Heart right ventricle (tissue), 16 donors: ENCODE measurements at places on chromosomes 2 and 18.
A peak's percentile ranks its signal among the peaks of the same experiment; 100 is the strongest.

- no peak for DNase-seq
These were observed 86.3 kb downstream of the PMS1 start for GRCh38 chr2:189870381-189871085.

GRCh38 chr18:35376393-35376741 lies 770 bp downstream of the ZNF396 start:
- peak; percentile 24 for DNase-seq

- no peak for DNase-seq
These were observed 117.8 kb upstream of the FZD5 start for GRCh38 chr2:207887500-207887899.

DNA sequence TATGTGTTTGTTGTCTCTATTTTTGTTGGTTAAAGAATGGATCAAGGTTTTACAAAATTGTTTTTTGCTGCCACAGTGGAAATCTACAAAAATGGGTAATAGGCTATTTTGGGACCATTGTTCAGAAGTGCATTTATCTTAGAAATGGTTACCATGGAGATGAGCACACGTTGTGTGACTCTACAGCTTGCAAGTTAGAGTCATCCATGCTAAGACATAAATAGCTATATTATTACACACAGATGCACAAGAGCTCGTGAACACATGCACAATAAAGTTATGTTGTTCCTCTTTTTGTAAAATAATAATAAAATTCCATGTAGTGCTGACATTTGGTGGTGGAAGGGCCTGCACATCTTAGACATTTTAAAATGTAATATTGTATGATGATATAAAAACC lies 15.5 kb upstream of the DUSP19 start:
- no peak for DNase-seq

GRCh38 chr2:62443886-62444285 lies 62.1 kb downstream of the TMEM17 start:
- DNase-seq = no peak

GRCh38 chr2:43075811-43076585 lies 150.4 kb downstream of the ZFP36L2 start:
- DNase-seq = no peak

GRCh38 chr18:60984510-60984909 lies 348.7 kb upstream of the CDH20 start:
- DNase-seq = no peak

GRCh38 chr2:95757988-95758387 lies 166.2 kb downstream of the TRIM43 start:
- DNase-seq = no peak
